ENCODE measurements at places on chromosomes 5 and 9.

DNA sequence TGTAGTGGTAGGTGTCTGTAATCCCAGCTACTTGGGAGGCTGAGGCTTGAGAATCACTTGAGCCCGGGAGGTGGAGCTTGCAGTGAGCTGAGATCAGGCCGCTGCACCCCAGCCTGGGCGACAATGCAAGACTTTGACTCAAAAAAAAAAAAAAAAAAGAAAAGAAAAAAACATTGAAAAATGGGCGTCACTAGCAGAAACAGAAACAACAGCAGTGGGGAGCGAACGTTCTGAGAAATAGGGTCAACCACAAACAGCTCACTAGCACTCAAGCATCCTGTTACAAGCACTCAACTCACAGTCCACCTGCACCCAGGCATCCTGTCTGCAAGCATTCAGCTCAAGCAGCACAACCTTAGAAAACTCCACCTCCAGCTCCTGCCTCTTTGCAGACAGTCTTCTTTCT, 17.2 kb downstream of the TRIM14 start:
- DNase-seq: peak; percentile 83

- no peak for DNase-seq
Observed at GRCh38 chr5:15452781-15453180, 47.2 kb upstream of the FBXL7 start.

- no peak for DNase-seq
Observed at GRCh38 chr5:14700478-14701436, 36.2 kb downstream of the OTULIN start.

DNA sequence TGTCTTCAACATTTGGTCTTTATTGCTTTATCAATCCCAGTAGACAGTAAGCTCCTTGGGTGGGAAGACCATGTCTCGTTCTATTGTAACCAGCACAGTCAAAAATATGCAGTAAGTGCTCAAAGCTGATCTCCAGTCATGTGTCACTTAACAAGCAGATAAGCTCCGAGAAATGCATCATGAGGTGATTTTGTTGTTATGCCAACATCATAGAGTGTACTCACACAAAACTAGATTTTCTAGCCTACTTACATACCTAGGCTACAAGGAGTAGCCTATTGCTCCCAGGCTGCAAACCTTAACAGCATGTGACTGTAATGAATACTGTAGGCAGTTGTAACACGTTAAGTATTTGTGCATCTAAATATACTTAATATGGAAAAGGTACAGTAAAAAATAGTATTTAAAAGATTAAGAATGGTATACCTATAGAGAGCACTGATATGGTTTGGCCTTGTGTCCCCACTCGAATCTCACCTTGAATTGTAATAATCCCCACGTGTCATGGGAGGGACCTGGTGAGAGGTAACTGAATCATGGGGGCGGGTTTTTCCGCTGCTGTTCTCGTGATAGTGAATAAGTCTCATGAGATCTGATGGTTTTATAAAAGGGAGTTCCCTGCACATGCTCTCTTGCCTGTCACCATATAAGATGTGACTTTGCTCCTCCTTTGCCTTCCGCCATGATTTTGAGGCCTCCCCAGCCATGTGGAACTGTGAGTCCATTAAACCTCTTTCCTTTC, 39.8 kb upstream of the PCSK5 start:
- DNase-seq: no peak

DNA sequence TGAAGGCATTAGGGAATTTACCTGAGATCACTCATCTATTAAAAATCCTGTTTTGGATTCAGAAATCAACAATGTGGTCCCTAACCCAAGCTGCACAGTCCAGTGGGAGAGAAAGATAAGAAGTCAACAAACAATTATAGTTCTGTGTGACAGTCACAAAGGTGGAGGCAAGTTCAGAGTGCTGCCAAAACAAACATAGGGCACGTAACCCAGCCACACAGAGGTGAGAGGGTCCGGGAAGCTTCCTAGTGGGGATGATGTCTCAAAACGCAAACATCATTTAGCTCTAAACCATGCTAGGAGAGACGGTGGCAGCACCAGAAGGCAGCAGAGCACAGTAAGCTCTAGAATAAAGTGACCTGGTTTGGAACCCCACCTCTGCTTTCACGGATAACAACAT, 158.9 kb downstream of the MAPKAP1 start:
- no peak for DNase-seq

DNA sequence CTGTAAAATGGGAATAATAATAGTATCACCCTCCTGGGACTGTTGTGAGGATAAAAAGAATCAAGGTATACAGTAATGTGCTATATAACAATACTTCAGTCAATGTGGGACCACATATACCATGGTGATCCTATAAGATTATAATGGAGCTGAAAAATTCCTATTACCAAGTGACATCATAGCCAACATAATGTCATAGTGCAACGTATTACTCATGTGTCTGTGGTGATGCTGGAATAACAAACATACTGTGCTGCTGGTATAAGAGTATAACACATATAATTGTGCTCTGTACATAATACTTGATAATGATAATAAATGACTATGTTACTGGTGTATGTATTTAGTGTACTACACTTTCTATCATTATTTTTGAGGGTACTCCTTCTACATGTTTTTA, 38.1 kb downstream of the LIFR start:
- no peak for DNase-seq

DNA sequence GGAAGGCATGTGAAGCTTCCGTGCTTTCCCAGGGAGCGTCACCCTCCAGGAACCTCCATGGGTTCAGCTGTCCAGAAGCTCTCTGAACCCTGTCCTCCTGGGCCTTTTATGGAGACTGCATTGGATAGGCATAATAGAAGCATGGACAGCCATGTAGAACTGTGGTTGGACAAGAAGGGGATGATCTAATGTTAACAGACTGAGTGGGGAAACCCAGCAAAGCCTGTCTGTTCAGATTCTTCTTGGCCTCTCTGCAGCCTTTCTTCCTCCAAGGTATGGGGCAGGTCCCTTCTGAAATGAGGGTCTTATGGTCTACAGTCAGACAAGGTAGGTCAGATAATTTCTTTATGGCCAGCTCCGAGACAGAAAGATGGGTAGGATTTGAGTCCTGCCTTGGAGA, 59.1 kb upstream of the CTNNA1 start:
- DNase-seq: no peak

GRCh38 chr5:31770132-31770720, 131.3 kb downstream of the PDZD2 start:
- no peak for DNase-seq

GRCh38 chr9:70595211-70595610, 180.8 kb upstream of the KLF9 start:
- no peak for DNase-seq

GRCh38 chr5:86974955-86975354, 292.7 kb upstream of the RASA1 start:
- DNase-seq: no peak

DNA sequence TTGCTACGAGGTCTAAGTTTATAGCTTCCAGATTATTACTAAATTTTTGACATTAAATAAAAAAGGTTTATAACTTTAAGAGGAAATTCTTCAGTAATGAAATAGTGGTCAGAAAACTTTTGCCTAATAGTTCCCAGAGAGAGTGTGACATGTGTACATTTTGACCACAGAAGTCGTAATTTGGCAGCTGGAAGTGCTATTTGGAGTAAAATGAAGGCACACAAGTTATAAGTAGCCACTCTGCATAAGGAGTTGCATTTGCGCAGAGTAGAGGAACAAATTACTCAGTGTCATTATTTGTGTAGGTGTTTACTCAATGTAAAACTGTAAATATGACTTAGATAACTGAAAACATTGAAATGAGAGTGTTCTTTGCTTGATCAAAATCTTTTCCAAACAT, 408.4 kb downstream of the CCDC171 start:
- no peak for DNase-seq

DNA sequence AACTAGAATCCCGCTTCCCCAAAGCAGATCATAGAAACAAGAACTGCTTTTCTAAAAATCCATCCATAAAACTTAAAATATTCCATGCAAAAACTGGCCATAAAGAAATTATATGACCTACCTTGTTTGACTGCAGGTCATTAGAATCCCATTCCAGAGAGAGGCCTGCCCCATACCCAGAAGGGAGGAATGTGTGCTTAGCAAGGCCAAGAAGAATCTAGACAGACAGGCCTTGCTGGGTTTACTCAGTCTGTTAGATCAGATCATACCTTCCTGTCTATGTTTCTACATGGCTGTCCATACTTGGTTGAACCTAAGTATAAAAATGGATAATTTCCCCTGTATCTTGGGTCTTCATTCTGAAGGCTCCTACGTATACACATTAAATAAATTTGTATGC, 358.8 kb upstream of the TRPC7 start:
- no peak for DNase-seq

GRCh38 chr5:141362719-141363118, 1.2 kb upstream of the PCDHGA5 start:
- DNase-seq: no peak

DNA sequence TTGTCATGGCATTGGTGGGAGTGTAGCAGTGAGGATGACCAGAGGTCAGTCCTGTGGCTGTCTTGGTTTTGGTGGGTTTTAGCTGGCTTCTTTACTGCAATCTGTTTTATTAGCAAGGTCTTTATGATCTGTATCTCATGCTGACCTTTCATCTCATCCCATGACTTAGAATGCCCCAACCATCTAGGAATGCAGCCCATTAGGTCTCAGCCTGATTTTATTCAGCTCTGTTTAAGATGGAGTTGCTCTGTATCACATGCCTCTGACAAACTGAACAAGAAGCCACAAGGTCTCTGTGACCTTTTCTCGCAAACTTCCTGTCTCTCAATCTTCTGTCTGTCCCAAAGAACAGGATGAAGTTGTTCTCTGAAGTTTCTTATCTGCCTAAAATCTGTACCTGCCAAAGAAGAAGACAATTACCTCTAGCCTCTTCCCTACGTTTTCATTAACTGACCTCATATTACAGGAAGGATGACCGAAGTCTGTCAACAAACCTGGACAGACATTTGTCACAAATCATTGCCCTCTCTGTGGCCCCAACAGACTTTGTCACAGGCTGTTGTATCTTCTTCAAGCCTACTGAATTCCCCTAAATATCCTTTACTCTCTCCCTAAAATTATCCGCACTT, 284.2 kb upstream of the SEMA6A start:
- DNase-seq: no peak

GRCh38 chr5:1544294-1544961, 20.7 kb upstream of the LPCAT1 start:
- no peak for DNase-seq

GRCh38 chr9:110257097-110257841, 962 bp upstream of the TXN start:
- peak; percentile 14 for DNase-seq

DNA sequence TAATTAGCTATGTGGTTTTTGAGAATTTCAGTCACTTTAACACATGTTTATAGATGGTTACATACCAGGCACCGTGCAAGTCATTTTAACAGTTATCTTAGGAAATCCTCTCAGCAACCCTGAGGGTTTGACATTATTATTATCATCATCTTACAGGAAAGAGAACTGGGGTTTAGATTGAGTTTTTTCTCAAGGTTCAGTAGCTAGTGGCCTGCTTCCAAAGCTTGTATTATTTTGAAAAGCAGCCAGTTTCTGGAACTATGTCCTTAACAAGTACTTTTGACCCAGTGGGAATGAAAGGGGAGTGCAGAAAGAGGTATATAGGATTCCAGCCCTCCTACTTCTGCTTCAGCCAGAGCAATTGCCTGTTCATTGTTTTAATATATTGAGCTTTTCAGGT, 157.5 kb downstream of the COMMD10 start:
- DNase-seq: no peak

DNA sequence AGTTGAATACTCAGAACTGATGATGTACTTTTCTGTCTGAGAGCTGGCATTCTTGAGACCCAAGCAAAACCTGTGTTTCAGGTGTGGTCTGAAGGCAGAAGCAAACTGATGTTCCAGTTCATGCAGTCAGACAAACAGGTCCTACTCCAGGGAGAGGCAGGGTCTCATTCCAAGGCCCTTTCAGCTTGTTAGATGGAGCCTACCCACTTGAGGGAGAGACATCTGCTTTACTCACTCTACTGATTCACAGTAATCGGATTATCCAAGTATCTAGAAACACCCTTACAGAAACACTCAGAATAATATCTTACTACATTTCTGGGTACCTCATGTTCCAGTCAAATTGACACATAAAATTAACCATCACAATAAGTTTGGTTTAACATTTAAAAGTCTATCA, 207.8 kb downstream of the KDM4C start:
- no peak for DNase-seq

- no peak for DNase-seq
Observed at GRCh38 chr5:146653560-146653959, 137.6 kb upstream of the GPR151 start.

DNA sequence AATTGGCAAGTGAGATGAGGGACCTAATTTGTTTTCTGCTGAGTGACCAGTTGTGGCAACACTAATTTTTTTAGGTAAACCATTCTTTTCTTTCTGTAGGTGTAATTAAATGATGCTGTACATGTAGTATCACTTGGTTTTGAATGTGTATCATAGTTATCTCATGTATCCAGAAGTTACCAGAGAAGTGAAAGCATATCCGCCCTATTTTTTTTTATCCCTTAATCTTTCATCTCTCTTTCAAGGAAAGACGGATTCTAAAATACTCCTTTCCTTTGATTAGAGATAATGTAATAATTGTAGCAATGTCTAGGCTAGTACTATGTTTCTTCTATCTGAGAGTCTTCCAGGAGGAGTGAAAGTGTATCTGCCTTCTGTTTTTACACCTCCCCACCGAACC, 7.1 kb downstream of the KDM3B start:
- DNase-seq: no peak

- DNase-seq: no peak
Observed at GRCh38 chr9:2709645-2710101, 7.6 kb upstream of the KCNV2 start.

DNA sequence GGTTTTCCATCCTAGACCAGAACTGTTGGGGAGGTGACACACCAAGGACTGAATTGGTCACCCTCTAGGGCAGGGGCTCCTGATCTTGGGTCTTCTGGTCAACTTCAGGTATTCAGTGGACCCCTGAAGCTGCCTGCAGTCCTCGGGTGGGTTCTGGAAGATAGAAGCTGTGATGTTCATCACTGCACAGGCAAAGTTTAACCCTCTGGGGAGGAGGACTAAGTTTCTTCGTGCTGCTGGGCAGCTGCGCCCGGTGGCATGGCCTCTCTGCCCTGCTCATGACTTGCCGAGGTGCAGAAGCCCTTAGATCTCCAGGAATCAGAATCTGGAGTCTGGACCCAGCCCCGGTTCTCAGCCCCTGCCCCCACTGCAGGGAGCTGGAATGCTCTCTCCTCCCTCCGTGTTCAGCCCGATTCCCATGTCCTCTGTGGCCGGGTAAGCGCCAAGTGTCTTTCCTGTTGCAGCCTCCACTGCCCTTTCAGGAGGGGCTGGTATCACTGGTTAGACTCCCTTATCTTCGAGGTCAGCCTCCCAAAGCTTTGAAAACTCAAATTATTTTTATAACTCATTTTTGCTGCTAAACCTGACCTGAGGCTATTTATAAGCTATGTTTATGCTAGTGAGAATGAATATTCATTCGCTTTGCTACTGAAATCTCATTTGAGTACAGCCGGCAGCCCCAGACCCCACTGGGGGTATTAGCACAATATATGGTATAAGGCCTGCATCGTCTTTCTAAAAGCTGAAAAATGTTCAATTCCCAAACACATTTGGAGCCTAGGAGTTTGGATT, 1.7 kb downstream of the LAMC3 start:
- no peak for DNase-seq

All from activated T-helper 1 cell treated with anti-CD3 and anti-CD28 coated beads, Interleukin-12 subunit alpha, Interleukin-12 subunit beta, Interleukin-2, Interleukin-4 antibody, amounts not matched to agents 30 ng/mL and 10 ng/mL and 1 ng/mL, durations not matched to agents 14 hours and 24 hours and 36 hours (primary cell).